ENCODE measurements at places on chromosomes 6 and 20. TPM values are rescaled to one million over a fixed set of nuclear protein-coding genes. Genes with fewer than 3 reads are reported as not detected.

DNA sequence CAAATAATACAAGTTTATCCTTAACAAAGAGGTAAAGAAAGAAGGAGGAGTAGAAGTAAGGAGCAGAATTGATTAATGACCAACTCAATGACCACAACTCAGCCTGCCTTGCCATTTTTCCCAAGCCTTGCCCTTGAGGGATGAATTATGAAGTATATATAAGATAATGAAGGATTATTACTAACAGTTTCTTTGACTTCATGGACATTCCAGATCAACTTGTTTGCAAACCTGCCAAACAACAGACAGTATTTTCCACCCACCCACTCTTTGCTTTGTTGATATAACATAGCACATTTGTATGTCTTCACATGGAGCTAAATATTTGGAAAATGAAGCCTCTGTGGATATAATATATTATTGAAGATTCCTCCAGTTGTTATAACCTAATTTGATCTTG, 9.9 kb upstream of the C6orf141 start:
- DNase-seq = no peak

- DNase-seq = no peak
These were observed 196.8 kb upstream of the NRSN1 start for GRCh38 chr6:23929201-23929600.

DNA sequence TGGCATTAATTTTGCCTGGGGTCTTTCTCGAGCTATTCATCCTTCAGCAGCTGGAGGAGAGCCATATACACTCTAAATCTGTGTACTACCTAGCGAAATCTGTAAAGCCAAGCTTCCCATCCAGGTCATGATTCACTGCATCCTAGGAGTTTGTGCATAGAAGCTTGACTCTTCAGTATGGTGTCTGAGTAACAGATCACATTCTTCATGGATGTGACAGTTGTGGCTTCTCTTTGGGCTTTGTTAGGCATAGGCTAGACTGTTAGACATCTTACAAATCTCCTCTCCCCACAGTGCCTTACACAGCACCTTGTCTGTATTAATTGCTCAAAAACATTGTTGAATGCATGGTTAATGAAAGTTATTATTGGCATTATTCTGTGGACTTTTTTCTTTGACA, 177.0 kb downstream of the EYA4 start:
- no peak for DNase-seq

- no peak for DNase-seq
These were observed 2.1 kb downstream of the MDN1 start for GRCh38 chr6:89817481-89817880.

- no peak for DNase-seq
These were observed 166.8 kb downstream of the IBTK start for GRCh38 chr6:82080767-82081166.

GRCh38 chr20:16128538-16129106, 444.6 kb downstream of the KIF16B start:
- no peak for DNase-seq

- DNase-seq = no peak
These were observed 30.5 kb upstream of the SASH1 start for GRCh38 chr6:148311966-148312669.

The ADAT2 gene
- total RNA-seq = 6.9 TPM

The DNAH8 gene
- not detected for total RNA-seq
